Thoracic aorta endothelial cell (primary cell): ENCODE measurements at places on chromosomes 7 and 10. TPM values are rescaled to one million over a fixed set of nuclear protein-coding genes. Genes with fewer than 3 reads are reported as not detected.

The PTER gene
- 11.3 and 22.3 TPM in 2 replicates for total RNA-seq

The PON1 gene
- not detected in 2 replicates for total RNA-seq

The C10orf105 gene
- 0.07 TPM in 1 of 2 replicates, not detected in the other for total RNA-seq

The SRRM3 gene
- 0.80 and 0.86 TPM in 2 replicates for total RNA-seq

The ELMO1 gene
- total RNA-seq, result 77.8 and 84.6 TPM in 2 replicates

The SCRN1 gene
- total RNA-seq, result 46.1 and 107 TPM in 2 replicates

The MKX gene
- total RNA-seq, result not detected in 2 replicates

The NEURL1 gene
- total RNA-seq, result under 0.01 and 0.43 TPM in 2 replicates

The AGFG2 gene
- 33.0 and 36.8 TPM in 2 replicates for total RNA-seq

The NRG3 gene
- 0.43 and 0.53 TPM in 2 replicates for total RNA-seq

The FAM237B gene
- not detected in 2 replicates for total RNA-seq

The IFIT1B gene
- not detected in 2 replicates for total RNA-seq

The PRXL2A gene
- total RNA-seq, result 175 and 196 TPM in 2 replicates

The TRIM73 gene
- total RNA-seq, result 0.43 and 0.66 TPM in 2 replicates

The PTN gene
- total RNA-seq, result 0.07 and 0.27 TPM in 2 replicates

The ACSM6 gene
- not detected in 2 replicates for total RNA-seq

The TMEM106B gene
- 71.6 and 73.4 TPM in 2 replicates for total RNA-seq

The ENO4 gene
- total RNA-seq, result 0.07 and 0.13 TPM in 2 replicates

The PPP1R3A gene
- not detected in 2 replicates for total RNA-seq

The VIPR2 gene
- total RNA-seq, result not detected in 2 replicates

The CYP3A4 gene
- total RNA-seq, result not detected in 2 replicates

The LBX1 gene
- total RNA-seq, result not detected in 2 replicates

The LRIT1 gene
- total RNA-seq, result not detected in 2 replicates

The CNNM1 gene
- 0.14 TPM in 1 of 2 replicates, not detected in the other for total RNA-seq

The GNAI1 gene
- 13.7 and 14.6 TPM in 2 replicates for total RNA-seq

The CCL24 gene
- 0.53 TPM in 1 of 2 replicates, not detected in the other for total RNA-seq

The CUBN gene
- 3.1 and 5.2 TPM in 2 replicates for total RNA-seq

The PRKAR2B gene
- total RNA-seq, result 122 and 148 TPM in 2 replicates

The WASHC2A gene
- total RNA-seq, result 44.7 and 51.5 TPM in 2 replicates

The CTAGE8 gene
- total RNA-seq, result 0.65 TPM in 1 of 2 replicates, not detected in the other

The CTNNA3 gene
- total RNA-seq, result not detected in 2 replicates

The SPAM1 gene
- total RNA-seq, result not detected in 2 replicates
